ENCODE measurements at places on chromosomes 1 and 21. TPM values are rescaled to one million over a fixed set of nuclear protein-coding genes. Genes with fewer than 3 reads are reported as not detected.

The OR10J1 gene
- total RNA-seq = not detected

The CD2 gene
- total RNA-seq = not detected

The EXTL1 gene
- 0.58 TPM for total RNA-seq

The RHEX gene
- total RNA-seq = not detected

The SUSD4 gene
- under 0.01 TPM for total RNA-seq

The TMEM9 gene
- total RNA-seq = 86.5 TPM

The FABP3 gene
- total RNA-seq = 2.7 TPM

The ATPAF1 gene
- total RNA-seq = 40.6 TPM

The COA7 gene
- total RNA-seq = 18.0 TPM

The GREM2 gene
- 1.4 TPM for total RNA-seq

The NBPF26 gene
- total RNA-seq = 19.4 TPM

The MSH4 gene
- total RNA-seq = 0.38 TPM

The UTS2 gene
- total RNA-seq = 0.56 TPM

The TBX19 gene
- 1.1 TPM for total RNA-seq

The SLC37A1 gene
- total RNA-seq = 2.8 TPM

The PARP1 gene
- total RNA-seq = 47.4 TPM

The KRTAP21-2 gene
- total RNA-seq = not detected

The FCER1A gene
- total RNA-seq = not detected

The HSPB7 gene
- total RNA-seq = 3.3 TPM

Data from regular cardiac myocyte (primary cell).